Osteocyte (in vitro differentiated cells): ENCODE measurements at places on chromosomes 2 and 18. TPM values are rescaled to one million over a fixed set of nuclear protein-coding genes. Genes with fewer than 3 reads are reported as not detected.

Gene SERPINB12
- total RNA-seq, result not detected in 2 replicates

Gene ITGA6
- total RNA-seq, result 4.2 and 5.1 TPM in 2 replicates

Gene ABCB11
- total RNA-seq, result not detected in 2 replicates

Gene AOX1
- 0.97 and 1.7 TPM in 2 replicates for total RNA-seq

Gene PROKR1
- not detected in 2 replicates for total RNA-seq

Gene NOSTRIN
- total RNA-seq, result not detected in 2 replicates

- no peak overlapping the region for H3K27ac ChIP-seq
- no peak overlapping the region for H3K4me3 ChIP-seq
- DNase-seq, result no peak
Observed at GRCh38 chr2:234271338-234271737, 220.8 kb downstream of the SPP2 start.

DNA sequence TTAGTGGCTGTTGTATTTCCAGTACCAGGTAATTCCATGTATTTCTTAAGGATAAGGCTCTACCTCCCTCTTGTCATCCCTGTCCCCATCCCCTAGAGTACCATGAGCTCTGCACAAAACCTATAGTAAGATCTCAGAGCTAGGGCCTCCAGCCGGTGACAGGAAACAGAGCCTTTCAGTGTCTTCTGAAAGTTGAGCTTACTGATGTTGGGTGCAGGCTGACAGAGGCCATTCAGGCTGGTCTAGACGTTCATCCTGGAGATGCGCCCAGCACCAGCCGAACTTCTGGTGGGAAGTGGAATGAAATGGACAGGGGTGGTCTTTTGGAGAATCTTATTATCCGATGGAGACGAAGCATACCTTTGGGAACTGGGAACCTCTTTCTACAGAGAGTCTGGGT, 16.7 kb upstream of the LYPD6B start:
- H3K36me3 ChIP-seq, result no peaks in the 10 kb centered on the region
- peaks cover 26% of the 10 kb centered on the region for H3K4me1 ChIP-seq
- no peak for DNase-seq
- H3K4me3 ChIP-seq, result no peak overlapping the region
- H3K27ac ChIP-seq, result no peak overlapping the region

DNA sequence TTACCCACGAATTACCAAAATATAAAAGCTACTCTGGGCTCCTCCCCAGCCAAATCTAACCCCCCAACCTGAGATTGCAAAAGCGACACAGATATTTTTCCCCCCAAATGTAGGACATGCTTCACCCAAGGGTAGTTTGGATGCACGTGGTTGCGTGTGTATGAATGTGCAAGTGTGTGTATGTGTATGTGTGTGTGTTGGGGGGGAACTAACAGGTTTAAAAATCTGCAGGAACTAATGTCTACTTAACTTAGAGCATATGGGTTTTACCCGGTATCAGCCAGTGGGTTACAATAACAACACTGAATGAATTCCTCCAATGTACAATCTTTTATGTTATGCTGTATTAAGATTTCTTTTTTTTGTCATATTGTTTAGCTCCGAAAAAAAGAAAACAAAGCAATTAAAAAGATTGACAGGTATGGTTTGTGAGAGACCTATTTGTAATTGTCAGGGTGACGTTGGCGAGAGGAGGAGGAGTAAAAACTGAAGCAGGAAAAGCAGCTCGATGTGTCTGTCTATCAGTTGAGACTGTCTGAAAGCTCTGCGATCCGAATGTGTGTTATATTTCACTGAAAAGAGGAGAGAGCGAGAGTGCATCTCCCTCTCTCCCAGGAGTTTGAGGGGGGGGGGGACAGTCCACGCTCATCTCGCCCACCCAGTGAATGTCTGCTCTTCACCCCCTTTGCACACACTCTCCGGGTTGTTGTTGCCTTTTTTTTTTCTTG, at the start of gene TSHZ1:
Gene TSHZ1, plus strand, starts transcription at position 524 of the 728 bp plus-strand sequence. CDS start 1,080 bp downstream, outside the sequence.
- H3K4me3 ChIP-seq, result peak within 1 kb of the TSS; percentile 95
- H3K27me3 ChIP-seq, result peaks cover 10% of the 10 kb centered on the region
- DNase-seq, result no peak
- peak within 1 kb of the TSS; percentile 91 for H3K27ac ChIP-seq
- peaks cover 4% of the 10 kb centered on the region for H3K36me3 ChIP-seq
- peaks cover 57% of the 10 kb centered on the region for H3K4me1 ChIP-seq

DNA sequence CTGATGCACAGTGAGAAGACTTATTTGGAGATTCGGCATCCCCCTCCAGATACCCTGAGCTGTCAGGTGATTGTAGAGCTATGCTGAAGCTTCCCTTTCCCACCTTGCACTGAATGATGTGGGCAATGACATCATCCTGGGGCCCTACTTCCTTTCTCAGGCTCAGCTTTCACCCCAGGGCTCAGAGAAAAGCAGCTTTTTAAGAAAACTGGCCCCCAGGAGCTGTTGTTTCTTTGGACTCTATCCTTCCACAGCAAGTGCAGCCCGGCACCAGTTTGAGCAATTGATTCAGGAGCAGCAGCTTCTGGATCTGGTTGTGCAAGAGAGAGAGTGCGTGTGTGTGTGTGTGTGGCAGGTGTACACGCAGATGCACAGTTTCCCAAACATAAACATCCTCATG, 251.3 kb downstream of the ANAPC1 start:
- H3K27ac ChIP-seq, result no peak overlapping the region
- DNase-seq, result no peak
- peaks cover 7% of the 10 kb centered on the region for H3K4me1 ChIP-seq

GRCh38 chr18:59026831-59027410, 112.8 kb upstream of the SEC11C start:
- no peak overlapping the region for H3K4me3 ChIP-seq
- H3K27ac ChIP-seq, result no peak overlapping the region
- H3K36me3 ChIP-seq, result no peaks in the 10 kb centered on the region
- peaks cover 32% of the 10 kb centered on the region for H3K4me1 ChIP-seq

DNA sequence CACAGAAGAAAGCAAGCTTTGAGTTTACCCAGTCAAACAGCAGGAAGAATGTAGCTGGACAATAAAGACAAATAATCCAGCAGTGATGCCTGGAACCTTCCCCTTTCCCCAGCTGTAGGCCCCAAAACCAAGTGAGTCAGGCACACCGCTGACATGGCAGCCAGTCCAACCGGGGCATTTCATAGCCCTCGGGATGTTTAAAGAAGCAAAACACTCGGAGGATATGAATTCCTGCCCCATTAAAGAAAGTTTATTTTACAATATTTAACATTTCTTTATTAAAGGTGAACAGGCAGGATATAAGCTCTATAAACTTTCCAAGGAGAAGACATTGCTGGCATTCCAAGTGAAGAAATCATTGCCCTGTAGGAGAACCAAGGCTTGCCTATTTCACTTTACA, 507.6 kb upstream of the TNP1 start:
- no peaks in the 10 kb centered on the region for H3K27me3 ChIP-seq
- peaks cover 1% of the 10 kb centered on the region for H3K36me3 ChIP-seq
- no peak for DNase-seq
- H3K4me1 ChIP-seq, result peaks cover 33% of the 10 kb centered on the region
- H3K4me3 ChIP-seq, result no peak overlapping the region

GRCh38 chr2:44109166-44109565, 59.5 kb upstream of the PPM1B start:
- H3K36me3 ChIP-seq, result no peaks in the 10 kb centered on the region
- H3K27ac ChIP-seq, result no peak overlapping the region
- no peaks in the 10 kb centered on the region for H3K4me1 ChIP-seq
- no peak for DNase-seq

GRCh38 chr2:218286570-218287459, 5.5 kb downstream of the TMBIM1 start:
- H3K27ac ChIP-seq, result peak overlapping the region; percentile 97
- H3K4me1 ChIP-seq, result peaks cover 66% of the 10 kb centered on the region
- no peaks in the 10 kb centered on the region for H3K36me3 ChIP-seq
- DNase-seq, result peak; percentile 92
- no peaks in the 10 kb centered on the region for H3K27me3 ChIP-seq
- peak overlapping the region; percentile 76 for H3K4me3 ChIP-seq

- no peaks in the 10 kb centered on the region for H3K27me3 ChIP-seq
- no peak overlapping the region for H3K4me3 ChIP-seq
- peaks cover 23% of the 10 kb centered on the region for H3K36me3 ChIP-seq
- DNase-seq, result no peak
- H3K4me1 ChIP-seq, result peaks cover 57% of the 10 kb centered on the region
Observed at GRCh38 chr18:11002796-11003195, 146.6 kb downstream of the PIEZO2 start.

DNA sequence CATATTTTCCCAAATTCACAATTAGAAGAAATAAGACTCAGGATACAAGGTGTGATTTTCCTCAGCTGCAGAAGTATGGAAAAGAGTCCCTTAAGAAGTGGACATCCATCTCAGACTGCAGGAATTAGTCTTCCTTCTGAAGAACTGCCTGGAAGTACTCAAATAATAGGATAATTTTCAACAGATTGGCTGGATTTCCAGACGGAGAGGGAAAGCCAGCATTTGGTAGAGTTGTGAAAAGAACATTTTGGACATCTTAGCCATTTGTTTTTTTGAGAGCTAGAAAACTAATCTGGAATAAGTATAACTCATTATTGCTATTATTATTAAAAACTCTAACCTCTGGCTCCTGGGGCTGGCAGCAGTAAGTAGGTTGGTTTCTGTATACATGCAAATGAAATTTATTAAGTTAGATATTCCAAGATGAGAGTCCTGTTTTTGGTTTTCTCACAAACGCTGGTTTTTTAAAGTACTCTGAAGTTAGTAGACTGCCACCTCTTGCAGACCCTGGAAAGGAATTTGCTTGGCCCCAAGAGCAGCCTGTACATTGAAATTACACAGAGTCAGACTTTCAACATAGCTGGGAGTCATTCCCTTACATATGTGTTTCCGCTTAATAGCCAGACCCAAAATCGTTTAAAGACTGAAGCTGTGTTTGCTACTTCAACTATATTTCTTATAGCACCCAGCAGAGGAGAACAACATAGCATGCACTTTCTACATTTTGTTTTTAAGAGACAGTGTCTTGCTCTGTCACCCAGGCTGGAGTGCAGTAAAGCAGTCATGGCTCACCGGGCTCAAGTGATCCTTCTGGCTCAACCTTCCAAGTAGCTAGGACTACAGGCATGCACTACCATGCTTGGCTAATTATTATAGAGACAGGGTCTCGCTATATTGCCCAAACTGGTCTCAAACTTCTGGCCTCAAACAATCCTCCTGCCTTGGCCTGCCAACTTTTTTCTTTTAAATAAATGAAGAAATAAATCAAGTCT, 142.4 kb downstream of the THADA start:
- no peak for DNase-seq
- peaks cover 55% of the 10 kb centered on the region for H3K4me1 ChIP-seq
- no peak overlapping the region for H3K4me3 ChIP-seq
- H3K27me3 ChIP-seq, result no peaks in the 10 kb centered on the region
- peaks cover 13% of the 10 kb centered on the region for H3K36me3 ChIP-seq
- H3K27ac ChIP-seq, result no peak overlapping the region

- no peaks in the 10 kb centered on the region for H3K36me3 ChIP-seq
- peaks cover 16% of the 10 kb centered on the region for H3K27me3 ChIP-seq
- no peak overlapping the region for H3K4me3 ChIP-seq
- no peak overlapping the region for H3K27ac ChIP-seq
Observed at GRCh38 chr2:128809259-128809636, 490.6 kb upstream of the HS6ST1 start.

DNA sequence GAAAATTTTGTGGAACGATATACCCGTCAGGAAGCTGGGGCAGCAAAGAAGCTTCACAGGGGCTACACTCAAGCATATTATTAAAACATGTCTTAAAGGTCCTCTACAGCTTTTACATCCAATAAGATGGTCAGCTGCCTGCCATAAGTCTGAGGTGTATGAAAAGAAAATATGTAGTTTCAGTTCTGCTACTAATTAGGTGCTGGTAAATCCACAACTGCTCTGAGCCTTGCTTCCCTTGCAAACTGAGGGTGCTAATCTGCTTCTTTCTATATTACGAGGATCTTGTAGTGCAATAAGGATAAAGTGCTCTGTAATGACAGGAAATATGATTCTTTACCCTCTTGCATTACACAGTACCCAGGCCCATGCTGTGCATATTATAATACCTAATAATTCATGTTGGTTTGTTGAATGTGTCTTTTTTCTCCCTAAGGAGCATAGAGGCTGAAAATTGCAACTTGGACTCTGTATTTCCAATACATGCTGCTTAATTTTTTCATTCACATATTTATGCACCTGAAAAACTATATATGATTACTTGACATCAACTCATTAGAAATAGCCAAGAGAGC, 14.5 kb upstream of the SLC8A1 start:
- H3K4me3 ChIP-seq, result no peak overlapping the region
- no peaks in the 10 kb centered on the region for H3K36me3 ChIP-seq
- no peak overlapping the region for H3K27ac ChIP-seq
- peaks cover 18% of the 10 kb centered on the region for H3K27me3 ChIP-seq
- DNase-seq, result no peak

DNA sequence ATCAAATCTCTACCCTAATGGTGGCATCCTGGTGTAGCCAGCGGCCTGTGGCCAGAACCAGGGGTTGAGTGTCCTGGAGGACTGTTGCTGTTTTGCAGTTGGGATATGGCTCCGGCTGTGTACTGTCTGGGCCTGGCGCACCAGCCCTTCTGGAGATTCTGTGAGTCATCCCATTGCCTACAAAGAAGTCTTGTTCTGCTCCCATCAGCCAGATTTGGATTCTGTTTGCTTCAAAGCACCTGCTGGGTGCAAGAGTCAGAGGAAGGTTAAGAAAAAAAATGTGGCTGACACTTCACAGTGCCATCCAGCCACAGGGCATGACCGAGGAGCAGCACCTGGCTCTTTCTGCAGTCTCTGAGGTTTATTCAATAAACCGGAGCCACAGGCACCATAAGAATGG, 41.0 kb upstream of the ASAP2 start:
- no peak overlapping the region for H3K4me3 ChIP-seq
- no peak overlapping the region for H3K27ac ChIP-seq
- H3K4me1 ChIP-seq, result peaks cover 48% of the 10 kb centered on the region
- no peaks in the 10 kb centered on the region for H3K36me3 ChIP-seq
- H3K27me3 ChIP-seq, result no peaks in the 10 kb centered on the region

- no peak for DNase-seq
- no peak overlapping the region for H3K4me3 ChIP-seq
- peaks cover 28% of the 10 kb centered on the region for H3K27me3 ChIP-seq
- H3K4me1 ChIP-seq, result no peaks in the 10 kb centered on the region
- H3K27ac ChIP-seq, result no peak overlapping the region
Observed at GRCh38 chr2:157093666-157094065, 163.8 kb upstream of the GALNT5 start.

DNA sequence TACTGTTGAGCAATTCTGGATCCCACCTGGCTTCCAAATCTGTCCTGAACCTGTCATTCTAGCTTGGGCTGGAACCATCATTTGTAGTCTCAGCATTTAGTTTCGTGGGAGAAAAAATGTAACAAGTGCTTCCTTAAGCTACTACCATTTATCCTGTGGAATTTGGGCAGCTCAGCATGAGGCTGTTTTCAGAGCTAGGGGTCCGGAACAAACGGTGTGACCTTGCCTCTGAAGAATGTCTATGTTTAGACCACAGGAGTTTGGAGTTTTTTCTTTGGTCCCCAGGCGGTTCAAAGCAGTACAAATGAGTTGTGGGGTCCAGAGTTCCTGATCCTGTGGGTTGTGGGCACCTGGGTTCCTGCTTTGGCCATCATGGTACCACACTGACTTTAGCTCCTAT, 59.1 kb upstream of the TMEM178A start:
- H3K4me1 ChIP-seq, result peaks cover 13% of the 10 kb centered on the region
- H3K36me3 ChIP-seq, result no peaks in the 10 kb centered on the region
- H3K27ac ChIP-seq, result no peak overlapping the region
- no peak for DNase-seq
- H3K4me3 ChIP-seq, result no peak overlapping the region
- H3K27me3 ChIP-seq, result peaks cover 5% of the 10 kb centered on the region

GRCh38 chr2:32865399-32866068, 81.2 kb upstream of the LTBP1 start:
- peak overlapping the region; percentile 91 for H3K27ac ChIP-seq
- H3K4me3 ChIP-seq, result no peak overlapping the region
- peaks cover 40% of the 10 kb centered on the region for H3K4me1 ChIP-seq
- DNase-seq, result no peak
- no peaks in the 10 kb centered on the region for H3K36me3 ChIP-seq
